Globus pallidus (tissue), 1 donor: ENCODE measurements at places on chromosomes 2 and 18.
A peak's percentile ranks its signal among the peaks of the same experiment; 100 is the strongest.

- no peak for DNase-seq
These were observed 73.4 kb downstream of the SLC66A3 start for GRCh38 chr2:11228692-11229091.

DNA sequence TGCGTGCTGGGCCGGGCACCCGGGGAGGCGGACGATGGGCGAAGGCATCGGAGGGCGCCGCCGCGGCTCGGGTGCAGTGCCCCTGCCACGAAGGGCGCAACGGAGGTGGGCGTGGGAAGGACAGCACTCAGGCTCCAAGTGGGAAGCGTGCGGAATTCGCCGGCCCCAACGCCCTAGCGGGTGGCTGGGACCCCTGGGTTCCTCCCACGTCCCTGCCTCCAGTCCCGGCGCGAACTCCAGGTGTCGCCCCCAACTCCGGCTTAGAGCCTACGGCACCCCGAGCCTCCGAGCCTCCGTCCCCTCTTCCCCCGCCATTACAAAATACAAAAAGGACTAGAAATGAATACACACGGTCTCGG lies 1.3 kb downstream of the CYP27C1 start:
- DNase-seq = no peak

DNA sequence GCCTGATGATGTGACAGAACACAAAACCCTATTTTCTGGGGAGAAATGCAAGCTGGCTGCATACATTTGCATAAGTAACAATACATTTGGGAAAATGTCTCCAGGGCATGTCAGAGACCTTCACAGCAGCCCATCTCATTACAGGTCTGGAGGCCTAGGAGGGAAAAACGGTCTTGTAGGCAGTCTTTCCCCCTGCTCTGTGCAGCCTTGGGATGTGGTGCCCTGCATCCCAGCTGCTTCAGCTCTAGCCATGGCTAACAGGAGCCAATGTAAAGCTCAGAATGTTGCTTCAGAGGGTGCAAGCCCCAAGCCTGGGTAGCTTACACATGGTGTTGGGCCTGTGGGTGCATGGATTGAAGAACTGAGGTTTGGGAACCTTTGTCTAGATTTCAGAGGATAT lies 133.0 kb downstream of the CCDC178 start:
- no peak for DNase-seq

- DNase-seq = no peak
These were observed 33.7 kb downstream of the NRP2 start for GRCh38 chr2:205715831-205716525.

DNA sequence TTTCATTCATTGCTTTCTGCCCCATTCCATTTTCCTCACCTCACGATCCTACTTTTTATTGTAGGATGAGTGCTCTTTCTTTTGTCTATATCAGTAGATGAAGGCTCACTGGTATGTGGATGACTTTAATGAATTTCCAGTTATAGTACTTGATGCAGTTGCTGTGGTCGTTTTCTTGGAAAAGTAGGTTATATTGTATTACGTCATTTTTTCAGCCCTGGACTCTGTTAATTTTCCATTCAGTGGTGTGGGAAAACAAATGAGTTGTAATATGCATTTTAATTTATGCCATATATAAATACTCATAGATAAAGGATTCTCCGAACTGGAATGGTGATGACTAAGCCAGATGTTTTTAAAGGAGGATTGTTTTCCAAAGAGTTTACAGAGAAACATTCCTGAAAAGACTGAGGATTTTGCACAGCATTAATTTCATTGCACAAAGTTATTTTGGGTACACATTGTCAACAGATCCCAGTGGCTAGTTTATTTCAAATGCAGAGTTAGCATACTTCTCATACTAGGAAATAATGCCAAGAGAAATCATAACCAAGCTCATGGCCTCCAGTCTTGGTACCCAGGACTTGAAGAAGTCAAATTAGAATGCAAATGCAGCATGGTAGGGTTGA lies 189.7 kb downstream of the PAX3 start:
- DNase-seq = no peak

DNA sequence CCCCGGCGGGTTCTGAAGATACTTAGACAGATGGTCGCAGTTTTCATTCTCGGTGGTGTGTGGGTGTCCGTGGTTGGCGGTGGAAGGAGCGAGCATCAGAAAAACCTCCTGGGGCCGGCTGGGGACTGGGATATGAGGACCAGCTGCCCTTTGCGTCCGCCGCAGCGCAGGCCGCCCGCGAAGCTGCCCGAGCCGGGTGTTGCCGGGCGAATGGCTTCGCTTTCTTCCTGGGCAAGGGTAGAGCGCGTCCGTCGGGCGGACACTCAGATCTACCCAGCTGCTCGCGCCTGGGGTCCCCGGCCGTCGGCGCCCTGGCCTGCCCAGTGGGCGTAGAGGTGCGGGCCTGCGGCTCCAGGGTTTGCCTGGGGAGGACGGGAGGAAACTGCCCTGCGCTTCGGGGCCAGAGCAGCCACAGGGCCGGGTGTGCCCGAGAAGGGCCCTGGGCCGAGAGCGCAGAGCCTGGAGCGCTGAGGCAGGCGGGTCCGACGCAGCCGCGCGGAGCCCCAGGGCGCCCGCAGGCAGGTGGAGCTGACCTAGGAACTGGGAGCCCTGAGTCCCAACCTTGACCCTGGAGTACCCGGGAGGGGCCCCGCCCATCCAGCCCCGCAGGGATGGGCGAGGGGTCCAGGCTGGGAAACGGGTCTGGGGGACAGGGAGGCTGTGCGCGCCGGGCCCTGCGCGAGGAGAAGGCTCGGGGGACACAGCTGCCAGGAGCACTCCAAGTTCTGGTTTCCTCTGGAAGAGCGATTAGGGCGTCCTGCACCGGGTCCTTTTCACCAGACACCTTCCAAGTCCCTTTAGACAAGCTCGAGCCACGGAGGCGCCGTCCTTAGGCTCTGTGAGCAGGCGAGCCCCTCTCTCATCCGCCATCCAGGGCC lies 1.3 kb downstream of the TWIST2 start:
- no peak for DNase-seq

DNA sequence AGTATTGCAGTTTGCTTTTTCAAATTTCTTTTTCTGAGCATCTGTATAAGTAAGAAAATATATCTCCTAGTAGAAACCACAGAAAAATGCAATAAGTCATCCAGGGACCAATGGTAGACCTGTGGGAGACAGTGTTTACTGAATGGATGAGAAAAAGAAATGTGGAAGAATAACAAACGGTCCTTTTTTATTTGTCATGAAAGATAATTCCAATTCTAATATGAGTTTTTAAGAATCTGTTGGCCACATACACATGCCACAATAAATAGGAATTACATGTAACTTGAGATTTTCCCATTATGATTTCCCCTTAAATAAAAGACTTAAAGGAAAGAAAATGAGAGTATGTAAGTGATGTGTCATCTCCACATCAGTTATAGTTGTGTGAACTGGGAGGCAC lies 107.7 kb upstream of the RAB27B start:
- DNase-seq = no peak

DNA sequence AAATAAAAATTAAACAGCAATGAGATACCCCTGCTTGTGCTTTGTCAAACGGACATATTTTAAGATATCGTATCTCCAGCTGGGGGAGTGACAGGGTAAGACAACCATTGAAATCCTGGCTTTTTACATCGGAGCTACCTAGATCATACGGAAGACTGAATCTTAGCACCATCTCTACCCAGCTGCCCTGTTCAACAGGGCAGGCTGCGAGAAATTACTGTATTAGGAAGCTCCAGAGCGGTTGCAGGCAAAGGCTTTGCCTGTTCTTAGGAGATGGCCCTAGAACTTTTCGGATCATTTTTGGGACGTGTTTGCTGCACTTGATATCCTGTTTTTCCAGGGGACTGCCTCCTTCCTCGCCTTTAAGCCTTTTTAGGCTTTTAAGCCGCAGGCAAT lies 2.0 kb upstream of the PRKCE start:
- peak; percentile 31 for DNase-seq

GRCh38 chr2:219024059-219024458 lies 17.3 kb downstream of the CFAP65 start:
- DNase-seq = no peak
